CD4-positive, CD25-positive, alpha-beta regulatory T cell (primary cell): ENCODE measurements at places on chromosomes 12 and 14. TPM values are rescaled to one million over a fixed set of nuclear protein-coding genes. Genes with fewer than 3 reads are reported as not detected.

RTL1 gene
- not detected for total RNA-seq

DNA sequence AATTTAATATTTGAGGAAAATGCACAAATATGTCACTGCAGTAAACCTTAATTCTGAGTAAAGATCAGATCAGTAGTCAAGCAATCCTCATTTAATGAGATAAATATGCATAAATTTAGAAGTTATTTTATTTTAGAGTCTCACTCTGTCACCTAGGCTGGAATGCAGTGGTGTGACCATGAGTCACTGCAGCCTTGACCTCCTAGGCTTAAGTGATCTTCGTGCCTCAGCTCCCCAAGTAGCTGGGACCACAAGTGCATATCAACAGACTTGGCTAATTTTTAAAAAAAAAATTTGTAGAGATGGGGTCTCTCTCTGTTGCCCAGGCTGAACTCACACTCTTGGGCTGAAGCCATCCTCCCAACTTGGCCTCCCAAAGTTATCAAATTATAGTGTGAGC, 41.3 kb downstream of the LMO3 start:
- DNase-seq, result no peak

GRCh38 chr12:82176761-82177490, 181.3 kb downstream of the CCDC59 start:
- DNase-seq, result no peak

GRCh38 chr14:71720978-71721624, 211.1 kb upstream of the RGS6 start:
- no peak for DNase-seq

DNA sequence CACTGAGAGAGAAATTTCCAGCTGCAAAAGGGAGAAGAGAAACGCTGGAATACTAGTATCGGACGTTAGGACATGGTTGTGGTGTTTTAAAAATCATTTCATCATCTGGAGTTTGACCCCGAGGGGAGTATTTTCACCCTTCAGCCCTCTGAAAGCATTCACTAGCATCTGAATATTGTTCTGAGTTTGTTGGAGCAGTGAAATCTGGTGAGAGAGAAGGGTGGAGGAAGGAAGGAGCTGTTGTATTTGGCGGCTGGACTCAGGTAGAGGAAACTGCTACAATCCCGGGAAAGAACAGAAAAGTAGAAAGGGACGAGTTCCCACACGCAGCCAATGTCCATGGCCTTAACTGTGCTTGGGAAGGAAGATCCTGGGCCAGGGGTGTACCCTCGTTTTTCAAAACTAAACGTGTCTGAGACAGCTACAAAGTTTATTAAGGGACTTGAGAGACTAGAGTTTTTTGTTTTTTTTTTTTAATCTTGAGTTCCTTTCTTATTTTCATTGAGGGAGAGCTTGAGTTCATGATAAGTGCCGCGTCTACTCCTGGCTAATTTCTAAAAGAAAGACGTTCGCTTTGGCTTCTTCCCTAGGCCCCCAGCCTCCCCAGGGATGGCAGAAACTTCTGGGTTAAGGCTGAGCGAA, 896 bp upstream of the CDKN1B start:
- DNase-seq, result peak; percentile 52

MSI1 gene
- not detected for total RNA-seq

- no peak for DNase-seq
Observed at GRCh38 chr14:67541448-67542387, 8.6 kb downstream of the PLEKHH1 start.

P2RX7 gene
- total RNA-seq, result 23.5 TPM

DNA sequence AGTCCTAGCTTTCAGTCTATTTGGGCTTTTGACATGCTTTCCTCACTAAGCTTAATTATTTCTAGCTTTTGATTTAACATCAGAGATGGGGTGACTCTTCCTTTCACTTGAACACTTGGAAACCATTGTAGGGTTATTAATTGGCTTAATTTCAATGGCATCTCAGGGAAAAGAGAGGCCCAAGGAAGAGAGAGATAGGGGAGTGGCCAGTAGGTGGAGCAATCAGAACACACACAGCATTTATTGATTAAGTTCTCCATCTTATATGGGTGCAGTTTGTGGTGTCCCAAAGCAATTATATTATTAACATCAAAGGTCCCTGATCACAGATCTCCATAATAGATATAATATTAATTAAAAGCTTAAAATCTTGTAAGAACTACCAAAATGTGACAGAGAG, 1466.1 kb upstream of the SEL1L start:
- no peak for DNase-seq

GRCh38 chr12:47705566-47706425, at the start of gene RPAP3:
RPAP3 (minus strand) TSS chr12:47706030; CDS start chr12:47702840, 3,190 bp downstream.
- peak; percentile 94 for DNase-seq

MYF6 gene
- total RNA-seq, result not detected

GLI1 gene
- total RNA-seq, result 0.47 TPM

DNA sequence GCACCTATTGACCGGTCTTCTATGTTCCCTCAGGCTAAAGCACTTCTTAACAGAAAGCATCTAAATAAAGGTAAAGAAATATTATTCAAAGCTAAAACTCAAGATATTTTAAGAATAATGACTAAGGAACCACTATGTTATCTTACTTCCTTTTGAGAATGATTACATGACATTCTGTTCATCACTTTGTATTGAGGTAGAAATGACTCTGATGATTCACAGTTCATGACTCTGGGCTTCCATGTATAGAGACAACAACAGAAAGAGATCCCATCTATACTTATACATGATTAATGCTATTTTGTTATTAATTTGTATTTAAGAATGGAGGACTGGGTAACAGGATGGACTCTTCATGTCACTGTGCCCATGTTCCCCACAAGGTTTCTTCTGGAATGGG, 218.3 kb upstream of the OR4E1 start:
- no peak for DNase-seq

- no peak for DNase-seq
Observed at GRCh38 chr14:61872452-61872851, 110.2 kb downstream of the SNAPC1 start.

AKAP5 gene
- total RNA-seq, result 1.3 TPM

- DNase-seq, result no peak
Observed at GRCh38 chr12:41011939-41012338, 176.2 kb upstream of the PDZRN4 start.

DNA sequence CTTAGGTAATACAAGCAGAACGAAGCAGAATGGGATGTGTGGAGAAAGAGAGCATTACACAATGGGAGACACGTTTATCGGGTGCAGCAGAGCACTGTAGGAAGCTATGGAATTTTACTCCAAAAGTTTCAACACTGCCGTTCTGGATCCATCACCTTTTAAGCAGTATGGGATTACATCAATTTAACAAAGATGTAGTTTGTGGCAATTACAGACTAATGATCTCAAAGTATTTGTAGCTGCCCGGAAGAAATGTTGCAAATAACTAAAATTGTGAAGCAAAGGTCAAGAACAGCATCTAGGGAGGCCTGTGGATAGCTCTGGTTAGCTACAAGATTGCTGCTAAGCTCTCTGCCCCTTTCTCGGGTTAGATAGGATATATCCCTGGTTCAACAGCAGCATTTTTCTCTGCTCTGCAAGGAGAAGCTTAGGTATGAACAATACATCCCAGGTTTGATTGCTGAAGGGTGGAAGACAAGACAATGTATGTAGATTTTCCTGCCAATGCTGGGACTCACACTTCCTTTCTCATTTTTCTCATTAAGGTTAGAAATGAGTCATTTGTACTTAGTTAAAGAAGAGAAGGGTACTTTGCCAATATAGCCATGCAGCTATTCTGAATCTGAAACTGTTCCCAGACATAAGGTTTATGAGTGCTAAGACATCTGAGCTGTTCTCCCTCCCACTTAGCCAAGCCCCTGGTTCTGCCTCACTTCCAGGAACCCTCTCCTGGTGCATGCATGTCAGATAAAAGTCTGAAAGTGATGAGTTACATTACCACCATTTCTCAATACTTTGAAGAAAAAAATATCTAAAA, 75.0 kb upstream of the HIF1A start:
- DNase-seq, result peak; percentile 22

OR6C2 gene
- total RNA-seq, result not detected

DNA sequence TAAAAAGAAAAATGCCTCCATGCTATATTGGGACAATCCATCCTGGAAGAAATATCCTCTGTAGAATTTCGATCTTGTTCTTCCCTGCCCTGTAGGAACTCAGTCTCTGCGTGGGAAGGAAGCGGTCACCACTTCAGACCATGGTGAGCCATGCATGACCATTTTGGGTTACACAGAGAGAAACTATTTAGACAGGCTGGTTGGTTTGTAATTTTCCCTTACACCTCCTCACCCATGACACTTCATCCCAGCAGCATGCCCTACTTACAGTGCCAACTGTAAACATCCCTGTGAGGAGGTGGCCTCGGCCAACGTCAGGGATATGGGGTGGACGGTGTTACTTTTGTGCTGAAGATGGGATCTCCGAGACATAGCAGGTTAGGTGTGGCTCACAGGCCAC, 121.4 kb downstream of the SMOC1 start:
- DNase-seq, result no peak

RNASE2 gene
- total RNA-seq, result not detected

ARHGEF40 gene
- 7.4 TPM for total RNA-seq

GRCh38 chr14:45867046-45867894, 614.3 kb upstream of the MIS18BP1 start:
- DNase-seq, result no peak

GRCh38 chr14:71244341-71244740, 337.1 kb downstream of the PCNX1 start:
- no peak for DNase-seq

ABHD12B gene
- total RNA-seq, result 0.64 TPM

DNA sequence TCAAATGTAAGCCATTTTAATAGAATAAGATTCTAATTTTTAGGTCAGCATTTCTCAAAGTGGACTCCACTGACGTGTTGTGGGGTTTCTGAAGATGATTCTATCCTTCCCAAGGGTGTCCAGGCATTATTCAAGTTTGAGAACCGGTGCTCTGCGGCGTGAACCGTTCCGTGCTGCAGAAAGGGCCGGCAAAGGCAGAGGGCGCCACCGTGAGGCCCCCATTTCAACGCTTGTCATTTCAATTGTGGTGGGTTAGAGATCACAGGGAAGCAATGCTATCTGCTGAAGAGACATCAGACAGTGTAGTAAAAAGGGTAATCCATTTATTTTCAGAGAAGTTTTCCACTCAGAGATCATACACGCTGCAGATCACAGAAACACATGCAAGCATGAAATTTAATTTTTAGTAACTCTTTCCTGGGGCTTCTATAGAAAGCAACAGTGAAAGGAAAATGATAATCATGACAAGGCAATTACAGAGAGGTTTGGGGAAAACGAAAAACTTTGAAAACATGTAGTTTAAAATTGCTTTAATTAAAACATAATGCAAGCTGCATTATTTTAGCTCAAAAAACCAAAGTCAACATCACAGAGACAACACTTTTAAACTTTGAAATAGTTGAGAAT, 201.7 kb downstream of the EXOC5 start:
- no peak for DNase-seq
